ENCODE measurements at places on chromosomes 5 and 9.

DNA sequence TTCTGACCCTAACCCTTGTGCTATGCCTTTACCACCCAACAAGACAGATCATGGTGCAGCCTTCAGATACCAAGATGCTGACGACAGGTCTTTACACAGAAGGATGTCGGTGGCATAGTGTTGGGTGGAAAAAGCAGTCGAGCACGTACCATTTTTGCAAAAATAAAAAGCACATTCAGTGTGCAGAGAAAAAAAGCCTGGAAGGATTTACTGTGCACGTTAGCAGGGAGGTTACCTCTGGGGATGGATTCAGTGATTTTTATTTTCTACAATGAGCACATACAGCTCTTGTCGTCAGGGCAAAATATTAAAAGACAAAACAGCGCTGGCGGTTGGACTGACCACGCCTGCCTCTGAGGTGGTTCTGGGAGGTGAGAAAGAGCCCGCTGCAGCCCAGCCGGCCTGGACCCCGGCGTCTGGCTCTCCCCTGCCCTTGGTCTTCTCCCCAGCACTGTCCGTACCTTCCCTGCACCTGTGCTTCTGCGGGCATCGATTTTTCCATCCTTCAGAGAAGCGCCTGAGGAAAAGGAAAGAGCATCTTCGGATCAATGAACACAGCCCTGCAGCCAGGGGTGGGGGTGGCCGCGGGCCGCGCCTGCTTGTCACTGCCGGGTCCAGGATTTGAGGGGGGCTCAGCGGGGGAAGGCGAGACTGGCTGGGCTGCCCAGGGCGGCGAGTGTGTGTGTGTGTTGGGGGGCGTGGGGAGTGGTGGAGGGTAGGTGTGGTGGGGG is 200.0 kb upstream of the IER5L start:
- no peak for DNase-seq

DNA sequence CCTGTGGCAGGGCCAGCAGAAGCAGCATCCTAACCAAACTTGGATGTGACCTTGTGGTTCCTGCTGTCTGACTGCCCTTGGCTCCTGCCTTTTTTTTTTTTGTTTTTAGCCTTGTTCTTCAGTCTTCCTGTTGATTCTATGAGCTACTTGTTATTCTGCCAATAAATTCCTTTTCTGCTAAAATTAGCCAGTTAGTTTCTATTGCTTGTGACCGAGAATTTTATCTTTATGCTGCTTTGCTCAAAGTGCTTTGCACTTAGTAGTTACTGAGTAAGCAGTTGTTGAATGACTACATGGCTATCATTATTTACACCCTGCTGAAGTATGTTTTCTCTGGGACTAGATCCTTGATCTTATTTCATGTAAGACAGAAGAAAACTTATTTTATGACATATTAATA is 20.8 kb upstream of the ATG10 start:
- no peak for DNase-seq

GRCh38 chr9:119917175-119917574 is 547.9 kb upstream of the BRINP1 start:
- no peak for DNase-seq

DNA sequence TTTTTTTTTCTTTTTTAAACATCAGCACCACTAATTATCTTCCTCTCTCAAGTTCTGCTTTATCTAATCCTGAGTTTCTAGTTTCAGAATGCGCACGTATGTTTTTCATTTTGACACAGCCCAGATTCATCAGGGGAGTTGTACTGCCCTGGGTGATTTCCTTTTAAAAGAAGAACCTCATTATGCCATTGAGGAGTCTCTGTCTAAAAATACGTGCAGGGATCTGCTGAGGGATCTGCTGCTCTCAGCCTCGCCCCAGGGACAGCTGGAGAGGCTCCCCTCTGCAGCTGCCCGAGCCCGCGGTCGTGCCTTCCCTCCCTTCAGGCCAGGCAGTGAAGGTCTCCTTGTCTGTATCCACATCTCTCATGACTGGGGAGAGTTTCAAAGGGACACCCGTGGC is 273.1 kb downstream of the ARHGEF28 start:
- DNase-seq: no peak

GRCh38 chr5:110463106-110463505 is 263.4 kb downstream of the TMEM232 start:
- no peak for DNase-seq

GRCh38 chr5:177116631-177117373 is 16.8 kb upstream of the NSD1 start:
- no peak for DNase-seq

DNA sequence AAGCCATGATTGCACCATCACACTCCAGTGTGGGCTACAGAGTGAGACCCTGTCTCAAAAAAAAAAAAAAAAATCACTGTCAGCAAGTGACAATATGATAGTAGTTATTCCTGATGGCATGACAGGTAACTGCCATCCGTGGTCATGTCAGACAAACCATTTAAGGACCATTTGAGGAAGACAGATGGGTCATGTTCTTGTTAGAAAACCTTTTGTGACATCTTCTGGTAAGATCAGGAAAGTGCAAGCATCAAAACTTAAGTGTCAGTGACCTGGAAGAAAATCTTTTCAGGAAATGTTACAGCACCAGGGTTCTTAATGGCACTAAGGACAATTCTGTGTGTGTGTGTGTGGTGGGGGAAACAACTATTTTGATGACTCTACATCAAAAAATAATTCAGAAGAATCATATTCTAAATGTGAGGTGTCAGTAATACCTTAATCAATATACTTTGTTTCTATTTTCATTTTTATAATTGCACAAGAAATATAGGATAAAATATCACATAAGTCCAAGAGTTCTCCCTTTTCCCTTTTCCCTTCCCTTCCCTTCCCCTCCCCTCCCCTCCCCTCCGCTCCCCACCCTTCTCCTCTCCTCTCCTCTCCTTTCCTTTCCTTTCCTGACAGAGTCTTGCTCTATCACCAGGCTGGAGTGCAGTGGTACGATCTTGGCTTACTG is 17.8 kb downstream of the SLC38A9 start:
- DNase-seq: no peak

- no peak for DNase-seq
These were observed 7.9 kb downstream of the TRMT10B start for GRCh38 chr9:37761511-37761910.

GRCh38 chr5:173498286-173498685 is 118.2 kb downstream of the BOD1 start:
- no peak for DNase-seq

GRCh38 chr5:174309131-174309795 is 263.8 kb downstream of the NSG2 start:
- no peak for DNase-seq

- DNase-seq: no peak
These were observed 165.2 kb downstream of the FRMD3 start for GRCh38 chr9:83372957-83373356.

DNA sequence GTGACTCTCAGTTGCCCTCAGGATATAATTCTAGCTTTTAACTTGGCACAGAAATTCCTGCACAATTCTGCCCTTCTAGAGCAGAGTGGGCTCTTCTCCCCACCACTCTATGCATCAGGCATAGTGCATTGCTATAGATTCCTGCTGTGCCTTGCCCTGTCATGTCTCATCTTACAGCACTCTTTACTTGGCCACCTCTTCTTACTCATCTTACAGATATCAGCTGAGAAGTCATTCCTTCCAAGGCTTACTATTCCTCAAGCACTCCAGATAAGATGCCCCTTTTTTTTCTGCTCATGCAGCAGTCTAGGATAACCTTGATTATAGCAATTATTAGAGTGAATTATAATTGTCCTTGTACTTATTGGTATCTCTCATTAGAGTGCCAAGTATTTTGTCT is 5.6 kb downstream of the FAM221B start:
- no peak for DNase-seq

GRCh38 chr9:87740209-87740608 is 14.3 kb downstream of the CTSL start:
- DNase-seq: no peak

GRCh38 chr5:146032911-146033310 is 72.5 kb downstream of the PLAC8L1 start:
- DNase-seq: no peak

GRCh38 chr9:406886-407654 is 192.4 kb downstream of the DOCK8 start:
- no peak for DNase-seq

DNA sequence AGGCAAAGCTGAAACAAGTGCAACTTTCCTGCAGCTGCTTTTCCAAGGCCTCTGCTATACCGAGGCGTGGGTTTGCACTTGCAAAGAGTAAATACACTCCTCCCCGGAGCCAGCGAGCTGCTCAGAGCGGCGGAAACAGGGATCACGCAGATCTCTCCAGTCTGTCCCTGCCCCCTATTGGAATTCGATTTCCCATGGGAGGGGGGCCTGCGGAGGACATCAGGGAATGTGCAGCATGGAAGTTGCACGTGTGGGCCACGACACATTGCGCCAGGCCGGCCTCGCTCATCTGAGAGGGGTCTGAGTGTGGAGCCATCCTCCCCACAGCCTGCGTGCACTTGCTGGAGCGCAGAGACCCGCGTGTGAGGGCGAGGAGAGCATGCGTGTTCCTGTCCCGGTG is 104.3 kb upstream of the PHYKPL start:
- no peak for DNase-seq

- no peak for DNase-seq
These were observed 10.4 kb downstream of the TEX48 start for GRCh38 chr9:114671605-114672004.

DNA sequence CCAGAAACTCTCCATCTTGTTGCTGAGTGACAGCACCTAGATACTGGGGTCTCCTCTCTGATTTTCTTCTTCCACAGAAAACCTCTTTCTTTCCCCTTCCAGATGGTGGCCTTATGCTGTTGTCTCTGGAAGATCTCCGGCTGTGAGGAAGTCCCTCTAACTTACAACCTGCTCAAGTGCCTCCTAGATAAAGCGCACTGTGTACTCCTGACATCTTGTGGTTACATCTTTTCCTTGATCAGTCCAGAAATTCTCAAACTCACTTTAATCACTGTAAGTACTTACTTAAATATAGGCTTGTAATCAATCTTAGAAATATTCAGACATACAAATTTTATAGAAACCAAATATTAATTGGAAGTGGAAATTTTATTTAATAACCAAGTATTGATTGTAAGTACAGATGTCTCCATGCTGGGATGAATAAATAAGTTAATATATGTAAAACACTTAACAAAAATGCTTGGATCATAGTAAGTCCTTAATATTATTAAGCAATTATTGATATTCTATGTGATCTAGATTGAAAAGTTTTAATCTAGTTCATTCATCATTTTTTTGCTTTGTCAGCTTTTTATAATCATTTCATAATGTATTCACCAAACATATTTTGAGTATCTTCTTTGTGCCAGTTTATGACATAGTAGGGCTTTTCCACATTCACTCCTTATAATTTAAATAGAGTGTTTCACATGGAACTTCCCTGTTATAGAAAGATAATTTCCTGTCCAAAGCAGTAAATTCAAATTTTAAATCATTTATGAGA is 1381.4 kb upstream of the CDH6 start:
- DNase-seq: no peak

GRCh38 chr5:51156838-51157237 is 226.4 kb upstream of the ISL1 start:
- no peak for DNase-seq

DNA sequence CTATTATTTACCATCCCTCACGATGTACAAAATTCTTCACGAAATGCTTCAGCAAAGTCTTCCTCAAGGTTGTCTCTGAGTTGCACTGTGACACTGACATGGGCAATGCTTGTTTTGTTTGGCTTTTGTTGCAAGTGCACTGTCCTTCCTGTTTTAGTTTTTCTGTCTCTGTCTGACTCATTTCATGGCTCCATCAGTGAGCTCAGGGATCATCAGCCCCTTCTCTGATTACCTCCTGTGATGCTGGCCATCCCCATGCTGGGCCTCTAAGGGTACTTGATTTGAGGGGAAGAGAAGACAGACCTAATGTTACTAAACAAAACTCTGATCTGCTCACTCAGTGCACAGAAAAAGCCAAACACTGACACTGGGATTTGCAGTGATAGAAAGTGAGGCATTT is 37.6 kb upstream of the STX17 start:
- DNase-seq: no peak

- no peak for DNase-seq
These were observed 22.3 kb upstream of the UNC5A start for GRCh38 chr5:176788091-176788490.

DNA sequence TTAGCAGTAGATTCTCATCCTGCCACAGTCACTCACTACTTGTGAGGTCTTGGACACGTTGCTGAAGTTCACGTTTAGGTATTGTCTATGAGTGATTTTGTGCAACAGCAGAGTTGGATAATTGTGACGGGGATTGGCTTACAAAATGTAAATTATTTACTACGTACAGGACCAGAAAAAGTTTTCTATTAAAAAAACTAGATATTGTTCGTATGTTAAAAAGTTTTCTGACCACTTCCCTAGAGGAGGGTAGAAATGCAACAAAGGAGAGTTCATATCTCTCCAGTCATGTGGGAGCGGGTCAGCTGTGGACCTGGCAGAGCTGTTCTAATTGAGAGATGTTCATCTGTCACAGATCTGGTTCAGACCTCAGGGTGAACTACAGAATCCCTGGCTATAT is 976.1 kb upstream of the NUDT12 start:
- DNase-seq: no peak

DNA sequence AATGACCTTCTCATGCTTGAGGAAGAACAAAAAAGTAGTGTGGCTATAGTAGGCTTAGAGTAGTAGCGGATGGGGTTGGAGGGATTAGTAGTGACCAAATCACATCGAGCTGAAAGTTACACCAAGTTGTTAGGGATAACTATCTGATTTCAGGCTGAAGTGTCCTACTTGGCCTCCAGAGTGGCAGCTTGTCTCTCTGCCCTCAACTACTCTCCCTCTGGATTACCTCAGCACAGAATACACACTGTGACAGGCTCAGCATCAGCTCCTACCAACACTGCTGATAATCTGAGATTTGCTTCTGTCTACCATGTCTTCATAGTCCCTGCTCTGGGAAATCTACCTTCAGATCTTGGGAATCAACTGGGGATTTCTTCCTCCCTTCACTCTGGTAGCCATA is 714.6 kb upstream of the GRAMD2B start:
- no peak for DNase-seq

DNA sequence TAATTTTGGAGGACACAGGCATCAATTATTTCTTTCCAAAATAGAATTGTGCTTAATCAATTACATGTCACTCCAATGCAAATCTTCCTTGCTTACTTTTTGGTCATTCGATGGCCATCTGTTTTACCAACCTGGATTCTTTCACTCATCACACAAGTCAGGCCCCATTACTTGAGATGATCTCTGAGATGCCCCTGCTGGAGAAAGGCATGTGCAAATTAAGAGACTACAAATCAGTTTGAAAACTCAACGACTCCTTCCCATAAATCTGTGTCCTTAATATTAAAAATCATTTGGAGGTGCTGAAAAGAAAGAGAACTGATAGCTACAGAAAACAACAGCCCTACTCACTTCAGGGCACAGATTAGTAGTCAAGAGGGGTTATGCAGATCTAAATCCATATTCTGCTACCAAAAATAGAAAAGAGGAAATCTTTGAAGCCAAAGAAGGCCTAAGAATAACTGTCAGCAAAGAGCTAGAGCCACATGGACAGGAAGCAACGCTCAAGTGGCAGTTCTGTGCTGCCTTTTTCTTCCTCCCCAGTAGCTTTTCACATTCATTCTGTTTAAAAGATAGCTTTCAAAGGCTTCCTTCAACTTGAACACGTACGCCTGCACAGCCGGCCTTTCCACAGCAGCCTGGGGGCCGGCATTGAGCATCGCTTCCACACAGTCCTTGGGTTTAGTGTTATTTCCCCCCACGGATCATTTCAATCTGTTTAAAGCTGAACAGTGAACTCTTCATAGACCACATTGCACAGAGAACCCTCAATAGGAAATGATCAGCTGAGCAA is 79.3 kb upstream of the MAP3K1 start:
- DNase-seq: no peak

Measured in NCI-H187 treated with DMSO at 0.1 percent for 48 hours (cell line).